ENCODE measurements at places on chromosomes 5 and 9.

- no peak for DNase-seq
Measured at GRCh38 chr9:105242557-105242956, 1.9 kb upstream of the SLC44A1 start.

GRCh38 chr5:32790411-32790951, 79.4 kb downstream of the NPR3 start:
- no peak for DNase-seq

DNA sequence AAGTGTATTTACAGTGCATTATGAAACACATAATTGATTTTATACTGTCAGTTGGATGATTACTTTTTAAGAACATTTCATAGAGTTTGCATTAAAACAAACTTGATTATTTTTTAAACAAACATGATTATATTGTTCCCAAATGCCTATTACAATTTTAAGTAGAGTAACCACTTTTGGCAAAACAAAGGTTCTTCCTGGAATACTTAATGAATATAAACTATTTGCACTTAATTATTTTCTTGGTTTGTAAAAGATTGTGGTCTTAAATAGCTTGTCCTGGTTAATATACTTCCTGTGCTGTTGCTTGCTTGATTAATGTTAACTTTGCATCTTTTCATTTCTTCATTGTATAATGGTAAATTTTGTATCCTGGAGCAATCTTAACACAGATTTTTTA, 180.0 kb downstream of the CDH12 start:
- no peak for DNase-seq

- DNase-seq = no peak
Measured at GRCh38 chr5:74621492-74621891, 19.0 kb downstream of the ENC1 start.

Data from stimulated activated CD8-positive, alpha-beta memory T cell treated with anti-CD3 and anti-CD28 coated beads, Interleukin-15, amount 100 ng/mL, for 48 hours (primary cell).